ENCODE measurements at places on chromosomes 2 and 18.

DNA sequence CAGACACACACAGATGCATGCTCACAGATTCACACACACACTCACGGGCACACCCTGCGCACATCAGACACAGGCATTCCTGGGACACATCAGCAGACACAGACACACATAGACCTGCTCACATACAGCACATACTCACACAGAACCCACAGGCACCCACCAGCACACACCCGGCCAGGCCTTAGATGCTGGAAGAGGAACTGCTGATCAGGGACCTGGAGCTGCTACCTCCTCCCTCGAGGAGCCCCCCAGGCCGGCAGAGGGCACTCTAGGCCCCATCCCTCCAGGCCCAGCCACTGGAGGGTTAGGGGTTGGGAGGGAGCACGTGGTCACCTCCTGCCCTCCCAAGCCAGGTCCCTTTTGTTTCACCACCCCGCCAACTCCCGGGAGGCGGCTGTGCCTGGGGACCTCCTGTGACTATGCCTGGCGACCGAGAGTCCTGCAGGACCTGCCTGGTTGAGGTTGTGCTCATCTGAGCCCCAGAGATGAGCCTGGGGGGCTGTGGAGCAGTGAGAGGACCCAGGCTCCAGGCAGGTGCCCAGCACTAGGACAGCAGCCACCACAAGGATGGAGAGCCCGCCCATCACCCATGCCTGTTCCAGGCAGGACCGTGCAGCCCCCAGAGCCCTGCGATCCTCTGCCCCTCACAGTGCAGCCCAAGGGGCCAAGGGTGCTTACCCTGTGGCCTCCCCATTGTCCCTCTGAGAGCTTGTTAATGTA is 21.0 kb upstream of the PTMA start:
- peaks cover 6% of the 10 kb centered on the region for H3K4me1 ChIP-seq
- no peak overlapping the region for H3K4me3 ChIP-seq
- H3K27ac ChIP-seq = no peak overlapping the region

GRCh38 chr2:219918944-219919343 is 291.5 kb downstream of the SLC4A3 start:
- H3K4me1 ChIP-seq = no peaks in the 10 kb centered on the region
- no peak for DNase-seq
- no peak overlapping the region for H3K4me3 ChIP-seq
- no peak overlapping the region for H3K27ac ChIP-seq

- H3K27ac ChIP-seq = no peak overlapping the region
- H3K4me1 ChIP-seq = no peaks in the 10 kb centered on the region
- H3K4me3 ChIP-seq = no peak overlapping the region
- H3K27me3 ChIP-seq = no peaks in the 10 kb centered on the region
These were observed 106.3 kb upstream of the SEC11C start for GRCh38 chr18:59033359-59033758.

DNA sequence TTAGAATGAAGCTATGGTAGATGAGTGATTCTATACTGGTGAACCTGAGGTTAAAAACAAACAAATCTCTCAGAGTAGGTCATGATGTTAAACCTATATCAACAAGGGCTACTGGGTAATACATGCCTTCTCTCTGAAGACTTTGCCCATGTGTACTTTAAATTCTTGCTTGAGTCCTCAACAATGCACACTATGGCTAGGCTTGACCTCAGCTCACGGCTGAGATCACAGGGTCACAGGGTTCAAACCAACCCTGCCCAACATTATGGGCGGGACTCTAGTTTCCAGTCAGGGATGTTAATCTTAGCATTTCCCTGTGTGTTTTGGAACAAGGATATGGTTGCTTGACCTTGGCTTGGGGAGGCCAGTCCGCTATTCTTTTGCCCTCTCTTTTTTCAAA is 7.7 kb downstream of the CD28 start:
- peak; percentile 35 for DNase-seq
- peaks cover 9% of the 10 kb centered on the region for H3K4me1 ChIP-seq
- H3K27ac ChIP-seq = no peak overlapping the region
- H3K27me3 ChIP-seq = no peaks in the 10 kb centered on the region

GRCh38 chr2:237257471-237257951 is 156.5 kb downstream of the COL6A3 start:
- peak overlapping the region; percentile 70 for H3K27ac ChIP-seq
- no peak for DNase-seq

DNA sequence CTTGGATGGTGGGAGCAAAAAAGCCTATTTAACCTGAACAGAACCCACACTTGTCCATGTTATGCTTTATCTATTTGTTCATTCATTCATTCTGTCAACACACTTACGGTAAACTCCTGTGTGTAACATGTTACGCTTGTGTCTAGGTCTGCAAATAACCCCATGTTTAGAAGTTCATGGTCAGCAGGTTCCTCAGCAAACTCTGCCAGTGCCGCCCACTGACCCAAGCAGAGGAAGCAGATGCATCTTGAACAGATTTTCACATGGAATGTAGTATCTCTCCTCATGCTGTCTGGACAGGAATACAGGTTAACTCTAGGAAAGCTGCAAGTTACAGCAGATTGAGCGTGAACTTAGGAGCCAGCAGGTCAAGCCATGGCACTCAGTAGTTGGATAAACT is 213.7 kb upstream of the COPS8 start:
- H3K27ac ChIP-seq = no peak overlapping the region
- no peaks in the 10 kb centered on the region for H3K4me1 ChIP-seq
- H3K4me3 ChIP-seq = no peak overlapping the region
- DNase-seq = no peak

DNA sequence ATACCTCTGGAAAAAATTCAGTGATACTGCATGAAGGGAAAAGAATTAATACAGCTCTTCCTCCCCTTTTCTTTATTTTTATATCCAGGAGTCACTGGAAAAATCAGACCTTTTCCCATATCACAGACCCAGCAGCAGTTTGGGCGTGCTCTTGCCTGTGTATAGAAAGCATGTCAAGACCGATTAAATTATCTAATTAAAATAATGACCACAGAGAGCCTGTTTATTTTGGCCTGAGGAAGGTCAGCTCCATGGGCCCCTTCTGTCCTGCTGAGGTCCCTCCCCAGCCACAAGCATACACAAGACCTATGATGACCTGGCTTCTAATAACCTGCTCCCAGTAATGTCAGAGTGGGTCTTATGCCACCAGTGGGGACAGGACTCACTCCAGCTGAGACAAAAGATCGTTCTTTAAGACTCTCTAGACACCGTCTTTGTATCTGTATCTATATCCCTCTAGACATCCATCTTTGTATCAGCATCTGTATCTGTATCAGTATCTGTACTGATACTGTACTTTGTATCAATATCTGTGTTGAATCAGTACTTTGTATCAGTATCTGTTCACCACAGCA is 147.8 kb downstream of the VAPA start:
- no peaks in the 10 kb centered on the region for H3K27me3 ChIP-seq
- no peaks in the 10 kb centered on the region for H3K36me3 ChIP-seq
- no peak overlapping the region for H3K4me3 ChIP-seq
- peaks cover 11% of the 10 kb centered on the region for H3K4me1 ChIP-seq
- DNase-seq = no peak

- no peak for DNase-seq
- no peak overlapping the region for H3K4me3 ChIP-seq
- H3K27ac ChIP-seq = no peak overlapping the region
These were observed 68.7 kb downstream of the PXDN start for GRCh38 chr2:1675633-1676032.

- H3K4me1 ChIP-seq = peaks cover 4% of the 10 kb centered on the region
- no peaks in the 10 kb centered on the region for H3K27me3 ChIP-seq
- H3K27ac ChIP-seq = no peak overlapping the region
- H3K4me3 ChIP-seq = no peak overlapping the region
- no peak for DNase-seq
- peaks cover 22% of the 10 kb centered on the region for H3K36me3 ChIP-seq
These were observed 20.0 kb downstream of the TRIP12 start for GRCh38 chr2:229901819-229902218.

GRCh38 chr2:84152462-84152861 is 306.6 kb downstream of the SUCLG1 start:
- no peaks in the 10 kb centered on the region for H3K36me3 ChIP-seq
- DNase-seq = no peak
- H3K4me1 ChIP-seq = no peaks in the 10 kb centered on the region
- H3K4me3 ChIP-seq = no peak overlapping the region

DNA sequence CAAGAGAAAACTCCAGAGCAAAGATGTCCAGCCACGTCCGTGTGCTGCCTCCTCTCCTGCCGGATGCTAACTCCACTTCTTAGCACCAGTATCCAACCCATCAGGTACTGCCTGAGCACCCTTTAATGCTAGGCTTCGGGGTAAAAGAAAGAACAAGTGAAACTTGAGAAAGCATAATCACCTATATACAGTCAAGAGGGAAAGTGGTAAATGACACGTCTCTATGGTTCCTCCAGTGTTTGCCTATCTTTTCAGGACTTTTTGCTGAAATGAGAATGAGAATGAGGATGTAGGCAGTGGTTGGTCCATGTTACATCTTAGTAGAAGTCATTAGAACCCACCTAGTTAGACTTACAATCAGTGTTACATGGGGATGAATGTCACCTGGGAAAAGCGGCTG is 47.9 kb downstream of the EPHA4 start:
- H3K4me3 ChIP-seq = no peak overlapping the region
- no peaks in the 10 kb centered on the region for H3K27me3 ChIP-seq
- DNase-seq = no peak
- H3K4me1 ChIP-seq = peaks cover 10% of the 10 kb centered on the region
- H3K36me3 ChIP-seq = no peaks in the 10 kb centered on the region
- H3K27ac ChIP-seq = no peak overlapping the region

- H3K36me3 ChIP-seq = no peaks in the 10 kb centered on the region
- no peak for DNase-seq
These were observed 149.8 kb downstream of the FAM210A start for GRCh38 chr18:13576598-13576997.

GRCh38 chr2:86027922-86028765 is 77.5 kb downstream of the POLR1A start:
- peaks cover 56% of the 10 kb centered on the region for H3K36me3 ChIP-seq
- H3K27me3 ChIP-seq = no peaks in the 10 kb centered on the region
